PC-3 (cell line): ENCODE measurements at places on chromosomes 5 and 9.

GRCh38 chr5:173413471-173413982, 85.3 kb upstream of the STC2 start:
- no peak for DNase-seq

- DNase-seq = no peak
These were observed 72.0 kb downstream of the KIF24 start for GRCh38 chr9:34256987-34257585.

- DNase-seq = no peak
These were observed 37.7 kb upstream of the IL7R start for GRCh38 chr5:35819026-35819425.

- no peak for DNase-seq
These were observed 274.5 kb downstream of the GADD45G start for GRCh38 chr9:89879276-89879675.

GRCh38 chr5:158807946-158808345, 291.8 kb downstream of the EBF1 start:
- DNase-seq = no peak

GRCh38 chr5:73088026-73088425, 32.3 kb upstream of the TMEM171 start:
- peak; percentile 27 for DNase-seq

GRCh38 chr9:93072383-93072795, 13.9 kb downstream of the SUSD3 start:
- no peak for DNase-seq

- peak; percentile 80 for DNase-seq
These were observed at the start of gene GRHPR for GRCh38 chr9:37422289-37423104. Gene GRHPR (plus strand): TSS chr9:37422696. CDS start chr9:37422751, 55 bp downstream.

- no peak for DNase-seq
These were observed 137.7 kb upstream of the ALDH1B1 start for GRCh38 chr9:38254756-38255155.

DNA sequence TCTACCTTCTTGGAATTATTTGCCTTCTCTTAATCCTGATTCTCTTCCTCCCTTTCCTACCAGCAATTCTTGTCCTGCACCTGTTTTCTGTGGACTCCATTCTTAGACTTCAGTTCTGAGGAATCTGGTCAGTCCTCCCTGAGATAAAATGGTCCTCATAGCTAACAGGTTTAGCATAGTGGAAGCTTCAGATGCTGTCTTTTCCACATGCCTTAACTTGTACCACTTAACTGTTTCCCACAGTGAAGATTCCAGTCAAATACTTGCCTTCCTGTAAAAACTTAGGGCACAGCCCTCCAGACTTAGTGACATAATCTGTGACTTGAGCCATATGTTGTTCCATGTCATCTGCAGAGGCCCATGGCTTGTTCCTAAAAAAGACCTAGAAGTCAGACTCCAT, 261.3 kb downstream of the CWC27 start:
- DNase-seq = no peak

DNA sequence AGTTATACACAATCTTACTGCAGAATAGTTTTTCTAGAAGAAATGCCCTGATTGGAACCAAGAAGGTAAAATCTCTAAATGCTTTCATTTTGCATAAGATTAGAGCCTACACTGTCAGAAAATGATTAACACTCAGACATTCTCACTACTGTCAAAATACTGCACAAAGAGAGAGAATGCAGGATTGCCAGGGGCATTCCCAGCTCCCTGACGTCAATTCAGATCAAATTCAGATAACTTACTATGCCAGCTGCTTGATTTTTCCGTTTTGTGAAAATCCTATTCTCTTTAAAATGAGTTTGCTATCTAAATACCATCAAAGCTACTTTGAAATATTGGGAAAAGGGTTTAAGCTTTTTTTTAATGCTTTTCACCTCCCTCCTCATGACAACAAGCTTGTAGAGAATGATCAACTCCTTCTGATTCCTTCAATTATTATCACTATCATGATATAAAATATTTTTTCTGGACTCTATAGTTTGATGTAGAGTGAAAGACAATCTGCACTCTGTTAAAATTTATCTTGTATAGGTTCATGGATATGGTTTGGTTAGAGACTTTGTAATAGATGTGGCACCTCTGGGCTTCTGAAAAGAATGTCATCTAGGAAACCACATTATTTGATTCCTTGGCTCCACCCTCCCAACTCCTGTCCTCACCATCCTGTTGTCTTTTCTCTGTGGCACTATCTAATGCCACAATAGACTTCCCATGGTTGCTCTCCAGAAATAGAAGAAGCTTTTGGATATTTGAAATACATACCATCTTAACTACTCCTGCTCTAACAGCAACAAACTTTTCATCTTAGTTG, 407.7 kb downstream of the PDE4D start:
- DNase-seq = no peak

- DNase-seq = no peak
These were observed 51.2 kb upstream of the BARHL1 start for GRCh38 chr9:132531195-132531594.

DNA sequence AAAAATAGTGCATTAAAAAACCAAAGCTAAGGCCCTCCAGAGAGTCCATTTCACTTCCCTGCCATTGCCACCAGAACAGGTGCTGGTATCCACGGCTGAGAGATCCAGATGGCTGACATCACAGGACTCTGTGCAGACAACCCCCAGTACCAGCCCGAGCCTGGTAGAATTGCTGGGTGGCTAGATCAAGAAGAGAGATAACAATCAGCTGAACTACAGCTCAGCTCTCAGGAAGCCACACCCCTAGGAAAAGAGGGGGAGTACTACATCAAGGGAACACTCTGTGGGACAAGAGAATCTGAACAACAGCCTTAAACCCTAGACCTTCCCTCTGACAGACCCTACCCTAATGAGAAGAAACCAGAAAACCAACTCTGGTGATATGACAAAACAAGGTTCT, 73.8 kb upstream of the SLIT3 start:
- DNase-seq = peak; percentile 14

- DNase-seq = no peak
These were observed 151.6 kb downstream of the SIL1 start for GRCh38 chr5:139046551-139046950.

- DNase-seq = peak; percentile 12
These were observed 236.2 kb downstream of the NNT start for GRCh38 chr5:43839218-43839617.

DNA sequence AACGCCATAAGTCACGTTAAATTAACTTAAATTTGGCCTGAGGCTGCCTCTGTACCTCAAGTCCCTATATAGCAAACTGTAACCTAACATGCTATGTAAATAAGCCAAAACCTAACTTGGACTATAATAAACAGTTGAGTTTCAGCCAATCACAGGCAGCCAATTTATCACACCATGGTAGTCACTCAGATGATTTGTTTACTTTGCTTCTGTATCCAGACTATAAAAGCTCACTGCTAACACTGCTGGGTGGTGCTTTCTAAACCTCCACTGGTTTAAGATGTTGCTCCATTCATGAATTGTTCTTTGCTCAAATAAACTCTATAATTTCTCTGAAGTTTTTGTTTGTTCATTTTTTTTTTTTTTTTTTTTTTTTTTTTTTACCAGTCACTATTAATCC, 62.8 kb downstream of the TRPM3 start:
- no peak for DNase-seq

- no peak for DNase-seq
These were observed 64.7 kb downstream of the CDC14B start for GRCh38 chr9:96554801-96555566.

- DNase-seq = peak; percentile 62
These were observed 126.4 kb upstream of the SLC12A2 start for GRCh38 chr5:127957183-127957582.

GRCh38 chr5:11584017-11584416, 320.2 kb downstream of the CTNND2 start:
- DNase-seq = peak; percentile 60

GRCh38 chr9:32928912-32929311, 72.5 kb downstream of the APTX start:
- DNase-seq = no peak

DNA sequence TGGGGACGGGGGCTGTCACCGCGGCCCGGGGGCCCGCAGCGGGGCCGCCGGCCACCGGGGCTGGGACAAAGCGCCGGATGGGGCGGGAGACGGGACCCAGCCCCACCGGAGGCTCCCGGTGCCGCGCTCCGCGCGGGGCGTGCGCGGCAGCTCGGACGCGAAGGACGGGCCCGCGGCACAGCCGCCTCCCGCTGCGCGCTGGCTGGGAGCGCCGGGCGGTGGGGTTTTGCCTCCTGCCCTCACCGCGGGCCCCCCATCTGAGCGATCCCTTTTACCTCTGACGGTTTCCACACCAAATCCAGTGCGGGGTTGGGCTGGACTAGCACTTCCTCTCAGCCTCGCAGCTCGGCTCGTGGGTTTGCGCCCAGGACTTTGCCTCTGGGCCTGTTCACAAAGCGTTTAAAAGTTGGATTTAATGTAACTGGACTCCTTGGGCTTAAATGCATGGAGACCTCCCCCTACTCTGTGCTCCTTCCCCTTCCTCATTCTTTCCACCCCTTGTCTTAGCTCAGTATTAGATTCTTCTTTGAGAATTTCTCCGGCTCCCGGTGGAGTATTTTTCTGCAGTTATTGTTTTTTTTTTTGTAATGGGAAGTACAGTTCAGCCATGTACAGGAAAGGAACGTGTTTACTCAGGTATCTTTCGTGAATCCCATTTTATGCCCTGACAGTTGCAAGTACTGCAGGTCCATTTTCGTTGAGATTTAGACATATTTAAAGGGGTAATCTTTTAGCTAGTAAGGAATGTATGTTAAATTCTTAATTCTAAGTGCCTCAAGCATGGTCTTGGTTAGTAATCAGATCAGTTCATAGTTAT, 691 bp downstream of the FCHO2 start:
- DNase-seq = peak; percentile 47

DNA sequence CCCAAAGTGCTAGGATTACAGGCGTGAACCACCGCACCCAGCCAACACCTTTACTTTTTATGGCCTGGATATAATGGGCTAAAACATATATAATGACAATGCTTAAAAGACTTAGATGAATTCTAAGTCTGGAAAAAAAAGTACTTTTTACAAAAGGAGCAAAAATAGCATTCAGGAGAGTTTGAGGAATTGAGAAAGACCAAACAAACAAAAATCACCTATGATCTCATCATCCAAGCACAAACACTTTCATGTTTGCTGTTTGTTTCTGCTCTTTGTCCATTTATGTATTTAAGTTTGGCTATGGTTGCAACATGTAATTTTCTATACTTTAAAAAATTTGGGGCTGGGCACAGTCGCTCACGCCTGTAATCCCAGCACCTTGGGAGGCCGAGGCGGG, 54.8 kb upstream of the RIC1 start:
- DNase-seq = no peak

DNA sequence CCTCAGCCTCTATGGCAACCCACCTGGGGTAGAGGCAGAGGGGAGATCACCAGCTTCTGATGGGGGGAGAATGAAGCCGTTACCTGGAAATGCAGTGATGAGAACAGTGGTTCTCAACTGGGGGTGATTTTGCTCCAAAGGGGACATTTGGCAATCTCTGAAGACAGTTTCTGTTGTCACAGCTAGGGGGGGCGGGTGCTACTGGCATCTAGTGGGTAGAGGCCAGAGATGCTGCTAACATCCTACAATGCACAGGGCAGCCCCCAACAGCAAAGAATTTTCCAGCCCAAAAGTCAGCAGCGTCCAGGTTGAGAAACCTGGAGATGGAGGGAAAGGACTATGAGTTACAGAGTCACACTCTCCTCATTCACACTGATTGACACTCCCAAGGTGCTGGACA, 84.5 kb downstream of the FGF1 start:
- no peak for DNase-seq

DNA sequence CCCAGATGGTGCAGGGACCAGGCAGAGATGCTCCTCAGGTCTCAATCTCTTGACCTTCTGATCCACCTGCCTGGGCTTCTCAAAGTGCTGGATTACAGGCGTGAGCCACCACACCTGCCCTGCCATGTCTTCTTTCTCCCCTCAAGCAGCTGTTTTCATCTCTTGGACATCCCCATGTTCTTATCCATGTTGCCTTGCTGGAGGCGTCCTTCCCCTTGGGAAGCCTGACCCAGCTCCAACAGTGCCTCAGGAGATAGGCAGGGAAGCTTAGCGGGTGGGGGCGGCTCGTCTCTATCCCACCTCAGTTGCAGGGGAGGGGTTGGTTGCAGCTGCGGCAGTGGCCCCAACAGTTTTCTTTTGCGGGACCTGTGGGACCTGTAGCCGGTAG, 24.7 kb upstream of the SPATA31E1 start:
- no peak for DNase-seq

- DNase-seq = peak; percentile 50
These were observed 14.2 kb upstream of the PPP1R2B start for GRCh38 chr5:156835905-156836304.

DNA sequence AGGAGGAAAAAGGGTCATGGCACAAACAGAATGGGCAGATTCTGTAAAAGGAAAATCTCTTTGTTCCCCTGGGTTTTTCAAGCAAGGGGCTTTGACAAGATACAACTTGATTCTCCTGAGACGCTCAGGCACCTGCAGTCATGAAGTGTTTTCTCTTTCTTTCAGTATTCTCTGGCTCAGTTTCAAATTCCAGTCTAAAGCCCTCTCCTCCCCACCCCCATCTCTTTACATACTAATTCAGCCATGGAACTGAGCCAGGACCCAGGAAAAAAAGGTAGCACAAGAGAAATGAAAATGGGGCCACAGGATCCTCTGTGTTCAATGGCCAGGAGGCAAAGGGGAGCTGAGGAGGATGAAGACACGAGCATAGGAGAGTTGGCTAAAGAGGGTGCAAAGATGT, 408.4 kb downstream of the SPOCK1 start:
- no peak for DNase-seq

DNA sequence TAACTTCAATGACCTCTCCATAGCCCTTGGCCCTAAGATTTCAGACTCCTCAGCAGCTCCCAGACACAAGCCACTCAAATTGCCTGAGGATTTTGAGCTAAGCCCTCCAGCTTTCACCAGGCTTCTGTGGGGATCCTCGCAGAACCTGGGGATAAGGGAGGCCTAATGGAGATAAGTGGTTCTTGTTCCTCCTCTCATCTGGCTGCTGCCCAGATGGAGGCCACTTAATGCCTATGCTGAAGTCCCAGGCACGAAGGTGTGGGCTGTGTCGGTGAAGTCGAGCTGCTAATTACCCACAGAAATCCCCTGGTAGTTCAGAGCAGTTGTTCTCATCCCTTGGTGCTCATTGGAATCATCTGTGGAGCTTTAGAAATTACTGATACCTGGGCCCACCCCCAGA, 10.3 kb upstream of the FAT2 start:
- no peak for DNase-seq
